Bronchial epithelial cell (primary cell): ENCODE measurements at places on chromosomes 7 and 10. TPM values are rescaled to one million over a fixed set of nuclear protein-coding genes. Genes with fewer than 3 reads are reported as not detected.

DNA sequence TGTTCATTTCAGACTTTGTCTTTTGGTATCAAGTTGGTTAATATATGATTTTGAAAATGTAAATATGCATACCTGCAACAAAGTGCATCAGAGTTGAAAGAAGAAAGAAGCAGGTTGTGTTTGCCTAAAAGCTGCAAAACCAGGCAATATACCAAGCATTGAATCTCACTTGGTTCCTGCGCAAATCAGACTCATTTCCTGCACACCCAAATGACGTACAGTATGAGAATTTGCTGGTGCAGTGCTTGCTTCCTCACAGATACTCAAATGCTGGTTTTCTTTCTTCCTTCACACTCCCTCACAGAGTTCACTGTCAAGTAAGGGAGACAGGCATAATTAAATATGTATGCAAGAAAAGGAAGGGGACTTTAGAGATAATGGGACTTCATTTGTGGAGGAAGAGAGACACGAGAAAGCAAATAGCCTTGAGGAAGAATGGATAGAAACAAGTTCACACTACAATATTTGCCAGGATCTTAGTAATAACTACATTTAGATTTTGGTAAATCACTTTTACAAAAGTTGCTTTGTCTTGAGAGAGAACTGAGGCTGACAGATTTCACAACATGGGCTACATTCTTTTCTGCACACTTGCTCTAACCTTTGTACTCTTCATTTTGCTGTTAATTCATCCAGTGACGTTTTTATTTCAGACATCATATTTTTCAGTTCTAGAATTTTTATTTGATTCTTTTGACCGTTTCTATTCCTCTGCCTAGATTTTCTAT, 56.9 kb upstream of the AOAH start:
- no peak for DNase-seq

DNA sequence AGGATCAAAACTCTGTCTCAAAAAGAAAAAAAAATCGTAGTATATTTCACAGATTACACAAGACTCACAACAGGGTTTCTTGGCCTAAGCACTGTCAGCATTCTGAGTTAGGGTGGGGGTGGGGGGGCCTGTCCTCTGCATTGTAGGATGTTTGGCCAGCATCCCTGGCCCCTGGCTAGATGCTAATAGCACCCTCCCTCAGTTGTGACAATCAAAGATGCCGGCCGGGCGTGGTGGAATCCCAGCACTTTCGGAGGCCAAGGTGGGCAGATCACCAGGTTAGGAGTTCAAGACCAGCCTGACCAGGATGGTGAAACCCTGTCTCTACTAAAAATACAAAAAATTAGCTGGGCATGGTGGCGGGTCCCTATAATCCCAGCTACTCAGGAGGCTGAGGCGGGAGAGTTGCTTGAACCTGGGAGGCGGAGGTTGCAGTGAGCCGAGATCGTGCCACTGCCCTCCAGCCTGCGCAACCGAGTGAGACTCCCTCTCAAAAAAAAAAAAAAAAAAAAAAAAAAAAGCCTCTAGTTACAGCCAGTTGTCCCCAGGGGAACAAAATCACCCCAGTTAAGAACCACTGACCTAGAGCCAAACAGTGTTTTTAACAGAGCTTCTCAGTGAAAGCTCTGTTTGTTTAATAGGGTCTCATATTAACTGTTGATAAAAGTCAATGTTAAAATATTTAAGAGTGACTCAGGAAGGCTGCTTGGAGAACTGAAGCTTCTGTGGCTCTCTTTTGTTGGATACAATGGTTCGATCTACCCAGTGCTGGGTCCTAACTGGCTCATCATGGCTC, 161.0 kb upstream of the FAM171A1 start:
- DNase-seq, result no peak

Gene CYP26A1
- not detected in 2 replicates for total RNA-seq

Gene CCL24
- not detected in 2 replicates for total RNA-seq

Gene ZNF365
- total RNA-seq, result 1.3 and 7.2 TPM in 2 replicates

GRCh38 chr10:131869344-131869743, 31.5 kb upstream of the PPP2R2D start:
- DNase-seq, result no peak

GRCh38 chr7:92621561-92622023, 31.4 kb upstream of the FAM133B start:
- DNase-seq, result peak; percentile 47

- peak; percentile 69 for DNase-seq
Measured at GRCh38 chr10:65753532-65753931, 1172.3 kb upstream of the LRRTM3 start.
